Effector memory CD8-positive, alpha-beta T cell (primary cell): ENCODE measurements at places on chromosomes 6 and 20.
A peak's percentile ranks its signal among the peaks of the same experiment; 100 is the strongest.

- no peaks in the 10 kb centered on the region for H3K4me1 ChIP-seq
- H3K36me3 ChIP-seq, result peaks cover 3% of the 10 kb centered on the region
- no peak overlapping the region for H3K27ac ChIP-seq
- no peak for DNase-seq
These were observed 584.2 kb downstream of the BCKDHB start for GRCh38 chr6:80690551-80691131.

GRCh38 chr20:42739683-42740082 lies 450.0 kb downstream of the PTPRT start:
- no peaks in the 10 kb centered on the region for H3K4me1 ChIP-seq
- H3K27me3 ChIP-seq, result no peaks in the 10 kb centered on the region
- no peak overlapping the region for H3K27ac ChIP-seq
- DNase-seq, result no peak
- H3K4me3 ChIP-seq, result no peak overlapping the region

GRCh38 chr6:110786271-110786670 lies 29.0 kb downstream of the CDK19 start:
- no peaks in the 10 kb centered on the region for H3K36me3 ChIP-seq
- no peak overlapping the region for H3K4me3 ChIP-seq
- DNase-seq, result no peak
- no peak overlapping the region for H3K27ac ChIP-seq
- no peaks in the 10 kb centered on the region for H3K27me3 ChIP-seq

GRCh38 chr6:18595774-18596530 lies 208.8 kb downstream of the RNF144B start:
- no peak overlapping the region for H3K4me3 ChIP-seq
- no peak for DNase-seq
- no peak overlapping the region for H3K27ac ChIP-seq
- peaks cover 3% of the 10 kb centered on the region for H3K4me1 ChIP-seq
- peaks cover 15% of the 10 kb centered on the region for H3K27me3 ChIP-seq

- no peak for DNase-seq
- no peak overlapping the region for H3K4me3 ChIP-seq
- H3K4me1 ChIP-seq, result peaks cover 19% of the 10 kb centered on the region
- no peaks in the 10 kb centered on the region for H3K27me3 ChIP-seq
- H3K36me3 ChIP-seq, result peaks cover 4% of the 10 kb centered on the region
These were observed 102.4 kb upstream of the SUPT3H start for GRCh38 chr6:45479834-45480751.

GRCh38 chr20:1323256-1323655 lies 5.7 kb downstream of the SDCBP2 start:
- peaks cover 10% of the 10 kb centered on the region for H3K27me3 ChIP-seq
- no peak for DNase-seq
- no peak overlapping the region for H3K27ac ChIP-seq
- peaks cover 14% of the 10 kb centered on the region for H3K4me1 ChIP-seq
- peaks cover 3% of the 10 kb centered on the region for H3K36me3 ChIP-seq
- no peak overlapping the region for H3K4me3 ChIP-seq

GRCh38 chr20:19582782-19583181 lies 175.3 kb upstream of the RIN2 start:
- no peaks in the 10 kb centered on the region for H3K36me3 ChIP-seq
- DNase-seq, result no peak
- H3K4me3 ChIP-seq, result no peak overlapping the region

GRCh38 chr20:21571841-21572690 lies 58.2 kb upstream of the NKX2-2 start:
- H3K27me3 ChIP-seq, result peaks cover 22% of the 10 kb centered on the region
- no peak overlapping the region for H3K4me3 ChIP-seq
- no peak for DNase-seq
- H3K4me1 ChIP-seq, result no peaks in the 10 kb centered on the region
- no peaks in the 10 kb centered on the region for H3K36me3 ChIP-seq

DNA sequence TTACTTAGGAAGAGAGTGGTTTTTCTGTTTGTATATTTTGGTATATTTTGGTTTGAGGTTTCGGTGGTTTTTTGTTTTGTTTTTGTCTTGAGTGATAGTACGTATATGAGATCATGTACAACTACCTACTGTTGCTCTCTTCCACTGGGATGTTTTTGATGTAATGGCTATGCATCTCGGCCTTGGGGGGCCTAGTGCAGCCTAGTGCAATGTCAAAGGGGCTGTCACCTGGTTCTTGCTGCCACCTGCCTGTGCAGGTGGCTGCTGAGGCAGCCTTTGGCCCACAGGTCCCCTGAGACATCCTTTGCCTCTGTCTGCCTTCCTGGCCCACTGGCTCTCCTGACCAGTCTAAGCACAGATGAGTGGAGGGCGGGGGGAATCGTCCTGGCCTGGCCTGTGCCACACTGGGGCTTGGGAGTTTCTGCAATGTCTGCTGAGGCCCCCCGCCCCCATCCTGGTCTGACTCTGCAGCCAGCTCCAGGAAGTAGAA lies 546.6 kb downstream of the CD83 start:
- H3K4me3 ChIP-seq, result peak overlapping the region; percentile 54
- H3K27me3 ChIP-seq, result peaks cover 16% of the 10 kb centered on the region
- no peak for DNase-seq
- H3K27ac ChIP-seq, result no peak overlapping the region
- H3K4me1 ChIP-seq, result peaks cover 11% of the 10 kb centered on the region
- H3K36me3 ChIP-seq, result peaks cover 5% of the 10 kb centered on the region

GRCh38 chr20:2524709-2525506 lies 11.5 kb upstream of the TMC2 start:
- peak; percentile 16 for DNase-seq
- peak overlapping the region; percentile 95 for H3K4me3 ChIP-seq
- peak overlapping the region; percentile 90 for H3K27ac ChIP-seq
- H3K36me3 ChIP-seq, result peaks cover 9% of the 10 kb centered on the region
- no peaks in the 10 kb centered on the region for H3K27me3 ChIP-seq

DNA sequence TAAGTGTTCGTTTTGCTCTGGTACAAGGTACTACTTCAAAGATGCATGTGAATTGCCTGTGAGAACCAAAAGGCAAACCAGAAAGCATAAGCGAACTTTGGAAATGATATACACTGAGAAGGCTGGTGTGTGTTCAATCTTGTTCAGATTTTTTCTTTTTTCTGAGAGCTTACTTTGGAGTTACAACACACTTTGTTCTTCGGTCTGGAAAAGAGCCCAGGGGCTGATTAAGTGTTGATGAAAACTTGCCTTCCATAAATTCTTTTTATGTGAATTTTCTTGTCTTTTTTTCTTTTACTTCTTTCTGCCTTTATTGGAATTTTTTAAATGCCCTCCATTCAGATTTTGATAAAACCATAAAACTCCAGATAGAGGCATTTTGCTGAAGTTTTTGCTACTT lies 395.1 kb upstream of the SASH1 start:
- no peaks in the 10 kb centered on the region for H3K27me3 ChIP-seq
- peaks cover 2% of the 10 kb centered on the region for H3K36me3 ChIP-seq
- no peak overlapping the region for H3K4me3 ChIP-seq
- DNase-seq, result no peak
- no peak overlapping the region for H3K27ac ChIP-seq
- H3K4me1 ChIP-seq, result no peaks in the 10 kb centered on the region

DNA sequence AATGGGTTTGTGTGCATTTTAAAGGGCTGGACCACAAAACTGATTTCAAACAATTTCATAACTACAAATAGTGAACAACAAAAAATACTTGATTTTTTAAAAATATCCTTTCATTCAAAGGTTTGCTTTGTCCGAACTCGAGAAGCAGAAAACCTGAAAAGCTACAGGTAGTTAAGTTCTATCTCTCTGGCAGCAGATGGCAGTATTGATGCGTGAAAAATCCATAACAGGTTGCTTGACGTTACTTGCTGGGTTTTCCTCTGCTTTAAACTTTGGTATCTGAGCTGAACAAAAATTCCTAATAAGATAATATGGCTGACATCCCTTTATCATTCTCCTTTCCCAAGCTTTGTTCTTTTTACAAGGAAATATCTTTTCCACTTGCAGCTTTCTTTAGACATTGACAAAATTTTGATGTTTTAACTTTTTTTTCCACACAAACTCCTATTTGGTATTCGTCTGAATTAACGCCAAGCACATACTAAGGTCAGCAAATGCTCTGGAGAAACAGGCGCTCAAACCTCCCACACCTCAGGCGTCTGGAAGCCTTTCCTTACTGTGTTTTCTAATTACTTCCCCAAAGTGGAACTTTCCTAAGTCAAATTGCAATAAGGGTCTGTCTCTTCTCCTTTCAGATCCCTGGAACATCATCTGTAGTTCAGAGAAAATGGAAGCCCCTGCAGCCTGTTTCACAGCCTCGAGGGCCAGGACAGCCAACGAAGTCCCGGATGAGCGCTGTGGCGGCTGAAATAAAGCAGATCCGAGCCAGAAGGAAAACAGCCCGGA lies 50.3 kb upstream of the GFRAL start:
- no peaks in the 10 kb centered on the region for H3K27me3 ChIP-seq
- H3K27ac ChIP-seq, result no peak overlapping the region
- H3K4me3 ChIP-seq, result no peak overlapping the region
- H3K4me1 ChIP-seq, result no peaks in the 10 kb centered on the region

- no peaks in the 10 kb centered on the region for H3K27me3 ChIP-seq
- H3K36me3 ChIP-seq, result peaks cover 10% of the 10 kb centered on the region
- peaks cover 26% of the 10 kb centered on the region for H3K4me1 ChIP-seq
- no peak overlapping the region for H3K4me3 ChIP-seq
- no peak overlapping the region for H3K27ac ChIP-seq
- DNase-seq, result no peak
These were observed 205.4 kb downstream of the ZFAND3 start for GRCh38 chr6:38024908-38025307.

DNA sequence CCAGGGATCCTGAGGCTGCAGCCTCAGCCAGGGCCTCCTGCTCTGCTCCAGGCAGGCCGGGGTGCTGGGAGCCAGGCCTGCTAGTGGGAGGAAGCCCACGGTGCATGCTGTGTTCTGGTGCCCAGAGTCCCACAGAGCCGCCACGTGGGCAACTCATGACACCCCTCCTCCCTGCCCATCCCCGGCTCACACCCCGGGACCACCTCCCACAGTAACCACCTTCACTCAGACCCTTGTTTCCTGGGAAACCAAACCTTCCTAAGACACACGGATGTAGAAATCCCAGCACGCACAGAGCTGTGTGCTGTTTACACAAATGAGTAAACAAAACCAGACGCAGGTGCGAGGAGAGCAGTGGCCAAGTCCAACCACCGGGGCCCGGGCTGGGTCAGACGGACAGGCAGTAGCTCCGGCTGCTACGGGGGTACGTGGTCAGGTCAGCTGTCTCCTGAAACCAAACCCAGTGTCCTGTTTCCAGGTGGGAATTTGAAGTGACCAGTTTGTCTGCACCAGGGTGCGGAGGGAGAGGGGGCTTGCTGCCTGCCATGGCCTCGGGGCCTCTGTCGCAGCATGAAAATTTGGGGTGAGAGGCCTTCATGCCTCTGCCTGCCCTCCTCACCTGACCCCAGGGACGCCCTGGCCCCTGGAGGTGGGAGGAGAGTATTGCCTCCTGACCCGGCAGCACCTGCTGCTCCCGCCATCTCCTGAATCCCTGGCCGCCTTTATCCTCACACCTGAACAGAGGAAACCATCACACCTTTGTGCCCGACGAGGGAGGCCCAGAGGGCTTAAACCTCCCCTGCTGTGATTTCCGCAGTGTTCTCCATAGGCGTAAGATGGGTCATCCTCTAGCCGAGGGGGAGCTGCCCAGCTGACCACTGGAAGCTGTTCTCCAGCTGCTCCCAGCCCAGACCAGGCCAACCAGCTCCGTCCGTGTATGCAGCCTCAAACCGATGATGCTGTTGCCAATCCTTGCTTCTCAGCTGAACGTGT lies 52.0 kb upstream of the SMOC2 start:
- H3K27me3 ChIP-seq, result peaks cover 23% of the 10 kb centered on the region
- H3K4me1 ChIP-seq, result no peaks in the 10 kb centered on the region
- H3K36me3 ChIP-seq, result peaks cover 3% of the 10 kb centered on the region
- no peak overlapping the region for H3K27ac ChIP-seq

DNA sequence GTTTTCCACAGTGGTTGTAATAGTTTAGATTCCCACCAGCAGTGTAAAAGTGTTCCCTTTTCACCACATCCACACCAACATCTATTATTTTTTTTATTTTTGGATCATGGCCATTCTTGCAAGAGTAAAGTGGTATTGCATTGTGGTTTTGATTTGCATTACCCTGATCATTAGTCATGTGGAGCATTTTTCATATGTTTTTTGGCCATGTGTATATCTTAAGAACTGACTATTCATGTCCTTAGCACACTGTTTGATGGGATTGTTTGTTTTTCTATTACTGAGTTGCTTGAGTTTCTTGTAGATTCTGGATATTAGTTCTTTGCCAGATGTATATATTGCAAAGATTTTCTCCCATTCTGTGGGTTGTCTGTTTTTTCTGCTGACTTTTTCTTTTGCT lies 820.1 kb downstream of the TENT5A start:
- H3K36me3 ChIP-seq, result peaks cover 3% of the 10 kb centered on the region
- H3K27me3 ChIP-seq, result no peaks in the 10 kb centered on the region
- no peak for DNase-seq

- H3K36me3 ChIP-seq, result peaks cover 76% of the 10 kb centered on the region
- no peak for DNase-seq
- no peak overlapping the region for H3K4me3 ChIP-seq
- peak overlapping the region; percentile 97 for H3K27ac ChIP-seq
These were observed 35.0 kb downstream of the SYTL3 start for GRCh38 chr6:158684745-158685324.

DNA sequence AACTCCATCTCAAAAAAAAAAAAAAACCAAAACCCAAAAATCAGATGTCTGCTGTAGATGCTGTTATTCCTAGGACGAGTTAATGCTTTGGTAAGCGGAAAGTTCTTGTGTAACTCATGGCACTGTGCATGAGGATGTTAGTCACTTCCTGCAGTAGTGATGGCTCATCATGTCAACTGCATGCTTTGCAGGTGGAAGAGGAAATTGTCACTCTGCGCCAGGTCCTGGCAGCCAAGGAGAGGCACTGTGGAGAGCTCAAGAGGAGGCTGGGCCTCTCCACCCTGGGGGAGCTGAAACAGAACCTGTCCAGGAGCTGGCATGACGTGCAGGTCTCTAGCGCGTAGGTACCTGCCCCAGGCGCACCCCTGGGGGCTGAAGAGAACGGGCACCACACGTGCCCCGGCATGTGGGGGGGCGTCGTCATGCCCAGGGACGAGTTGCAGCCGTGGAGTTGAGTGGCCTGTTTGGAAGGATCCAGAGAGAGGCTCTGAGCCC lies 8.5 kb downstream of the TPD52L2 start:
- peak overlapping the region; percentile 69 for H3K27ac ChIP-seq
- H3K4me3 ChIP-seq, result no peak overlapping the region
- H3K36me3 ChIP-seq, result peaks cover 80% of the 10 kb centered on the region

- no peak overlapping the region for H3K4me3 ChIP-seq
- DNase-seq, result no peak
- H3K27me3 ChIP-seq, result no peaks in the 10 kb centered on the region
- peaks cover 2% of the 10 kb centered on the region for H3K4me1 ChIP-seq
- no peak overlapping the region for H3K27ac ChIP-seq
These were observed 242.5 kb upstream of the ZFP64 start for GRCh38 chr20:52434041-52434425.

DNA sequence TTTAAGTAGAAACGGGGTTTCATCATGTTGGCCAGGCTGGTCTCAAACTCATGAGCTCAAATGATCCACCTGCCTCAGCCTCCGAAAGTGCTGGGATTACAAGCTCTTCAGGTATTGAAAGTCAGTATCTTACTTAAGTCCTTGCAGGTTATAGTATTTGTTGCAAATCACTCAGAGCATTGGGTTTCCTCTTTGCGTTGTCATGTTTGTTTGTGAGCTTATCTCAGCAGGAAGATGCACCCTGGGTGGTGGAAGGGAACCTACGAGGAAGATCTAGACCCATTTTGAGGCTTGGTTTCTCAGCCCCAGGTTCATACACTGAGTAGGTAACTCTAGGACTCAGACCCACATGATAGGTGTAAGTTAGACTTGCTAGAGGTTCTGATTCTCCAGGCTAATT lies 18.6 kb downstream of the MYH7B start:
- H3K4me1 ChIP-seq, result no peaks in the 10 kb centered on the region
- no peak overlapping the region for H3K27ac ChIP-seq
- no peak for DNase-seq
- H3K36me3 ChIP-seq, result no peaks in the 10 kb centered on the region
- peaks cover 19% of the 10 kb centered on the region for H3K27me3 ChIP-seq
- H3K4me3 ChIP-seq, result no peak overlapping the region

GRCh38 chr20:54263116-54263690 lies 55.3 kb downstream of the PFDN4 start:
- no peak overlapping the region for H3K4me3 ChIP-seq
- DNase-seq, result no peak
- no peaks in the 10 kb centered on the region for H3K4me1 ChIP-seq
